ENCODE measurements at places on chromosomes 7 and 10. TPM values are rescaled to one million over a fixed set of nuclear protein-coding genes. Genes with fewer than 3 reads are reported as not detected.
A peak's percentile ranks its signal among the peaks of the same experiment; 100 is the strongest.

PKD1L1 gene
- 1.0 TPM for polyA plus RNA-seq

MKX gene
- 0.40 TPM for polyA plus RNA-seq

- peak; percentile 45 for DNase-seq
Measured at GRCh38 chr7:32569388-32570289, 74.3 kb downstream of the AVL9 start.

- peak; percentile 27 for DNase-seq
Measured at GRCh38 chr7:2271273-2272026, 29.4 kb downstream of the NUDT1 start.

DNA sequence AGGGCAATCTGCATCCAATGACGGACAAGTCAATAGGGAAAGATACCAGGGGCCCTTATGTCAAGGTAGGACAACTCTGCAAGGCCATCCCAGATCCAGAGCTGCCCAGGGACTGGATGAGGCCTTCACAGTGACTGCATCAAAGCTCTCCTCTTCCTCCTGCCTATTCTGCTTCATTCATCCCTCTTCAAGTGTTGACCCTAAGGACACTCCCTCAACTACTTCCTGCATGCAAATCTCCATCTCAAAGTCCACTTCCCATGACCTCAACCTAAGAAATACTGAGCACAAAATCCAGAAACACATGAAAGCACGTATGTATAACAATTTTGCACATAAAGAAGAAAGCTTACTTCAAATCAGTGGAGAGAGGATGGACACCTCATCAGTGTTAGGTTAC is 182.3 kb downstream of the AVL9 start:
- DNase-seq, result peak; percentile 18

DNA sequence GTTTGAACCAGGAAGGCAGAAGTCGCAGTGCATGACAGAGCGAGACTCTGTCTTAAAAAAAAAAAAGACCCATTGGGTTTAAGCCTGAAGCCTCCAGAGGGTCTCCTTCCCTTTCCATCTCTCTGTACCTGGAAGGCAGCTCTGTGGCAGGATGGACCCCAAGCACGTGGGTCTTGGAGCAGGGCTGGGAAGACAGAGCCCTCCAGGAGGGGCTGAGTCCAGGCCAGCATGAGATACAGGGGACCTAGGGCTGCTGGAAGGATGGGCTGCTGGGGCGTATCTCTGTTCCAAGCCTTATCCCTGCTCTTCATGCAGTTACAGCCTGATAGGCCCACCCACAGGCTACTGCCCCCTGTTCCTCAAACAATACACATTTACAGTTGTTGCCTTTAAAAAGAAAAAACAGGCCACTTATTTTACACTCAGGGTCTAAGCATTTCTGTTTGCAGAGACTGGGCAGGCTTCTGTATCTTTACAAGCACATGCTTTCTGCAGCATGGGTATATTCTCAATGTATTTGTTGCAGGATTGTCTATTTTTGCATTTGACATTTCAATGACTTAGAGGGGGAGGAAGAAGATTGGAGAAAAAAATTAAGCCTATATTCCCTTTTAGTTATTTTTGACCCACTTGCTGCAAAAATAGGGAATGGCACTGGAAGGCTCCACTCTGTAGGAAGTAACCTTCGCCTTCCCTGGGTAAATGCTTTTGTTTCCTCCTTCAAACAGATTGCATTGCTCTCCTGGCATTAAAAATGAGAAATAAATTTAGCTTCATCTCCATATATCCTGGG is 60.1 kb downstream of the FAM171A1 start:
- no peak for DNase-seq

TRIM73 gene
- polyA plus RNA-seq, result 4.8 TPM

DNA sequence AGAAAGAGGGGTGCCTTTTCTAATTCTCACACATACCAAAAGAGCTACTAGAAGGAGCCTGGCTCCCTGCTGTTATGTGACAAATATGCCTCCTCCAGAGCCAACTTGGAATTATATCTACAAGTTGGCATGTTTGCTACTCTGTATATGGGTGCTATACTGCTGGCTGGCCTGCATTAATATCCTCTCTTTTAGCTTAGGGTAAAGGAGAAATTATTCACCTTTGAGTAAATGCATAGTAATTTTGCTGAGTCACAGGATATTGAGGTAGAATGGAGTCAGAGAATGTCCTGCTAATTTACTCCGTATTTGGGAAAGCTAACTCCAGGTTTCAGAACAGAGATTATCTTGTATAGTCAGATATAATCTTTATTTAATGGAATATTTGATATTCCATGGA is 24.2 kb upstream of the LIPN start:
- no peak for DNase-seq

DNA sequence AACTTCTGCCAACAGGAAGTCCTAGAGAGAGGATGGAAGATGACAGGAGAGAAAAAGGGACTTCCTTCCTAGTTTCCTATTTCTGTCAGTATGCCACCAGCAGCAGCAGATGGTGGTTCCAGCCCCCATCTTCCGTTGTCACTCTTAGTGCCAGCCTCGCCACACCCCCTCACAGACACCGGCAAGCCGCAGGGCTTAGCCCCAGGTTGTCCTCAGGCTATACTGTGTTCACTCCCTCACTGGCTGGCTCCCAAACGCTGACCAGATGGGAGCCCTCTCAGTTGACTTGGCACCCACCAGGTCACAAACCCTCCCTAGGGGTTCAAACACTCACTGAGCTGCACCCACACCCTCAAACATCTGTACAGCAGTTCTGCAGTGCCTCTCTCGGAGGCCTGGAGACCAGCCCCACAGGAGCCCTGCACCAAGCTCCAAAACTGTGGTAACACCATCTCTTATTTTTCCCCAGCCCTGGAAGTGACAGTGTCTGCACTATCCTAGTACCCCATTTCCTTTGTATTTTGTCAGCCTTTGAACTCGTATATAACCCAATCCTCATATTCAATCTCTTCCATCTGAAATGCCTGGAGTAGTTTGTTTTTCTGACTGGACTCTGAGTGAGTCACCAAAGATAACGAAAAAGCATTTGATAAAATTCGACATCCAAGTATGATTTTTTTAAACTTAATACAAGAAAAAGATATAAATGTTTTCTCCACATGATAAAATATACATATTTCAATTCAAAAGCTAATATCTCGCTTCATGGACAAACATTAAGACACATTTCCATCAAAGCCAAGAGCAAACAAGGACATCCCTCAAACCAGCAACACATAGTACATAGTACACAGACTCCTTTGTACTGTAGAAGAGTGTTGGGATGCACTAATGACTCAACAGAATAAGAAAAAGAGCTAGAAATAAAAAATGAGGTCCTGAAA is 34.5 kb downstream of the SMURF1 start:
- no peak for DNase-seq

GRCh38 chr7:774161-775109 is 47.4 kb upstream of the PRKAR1B start:
- no peak for DNase-seq

DNA sequence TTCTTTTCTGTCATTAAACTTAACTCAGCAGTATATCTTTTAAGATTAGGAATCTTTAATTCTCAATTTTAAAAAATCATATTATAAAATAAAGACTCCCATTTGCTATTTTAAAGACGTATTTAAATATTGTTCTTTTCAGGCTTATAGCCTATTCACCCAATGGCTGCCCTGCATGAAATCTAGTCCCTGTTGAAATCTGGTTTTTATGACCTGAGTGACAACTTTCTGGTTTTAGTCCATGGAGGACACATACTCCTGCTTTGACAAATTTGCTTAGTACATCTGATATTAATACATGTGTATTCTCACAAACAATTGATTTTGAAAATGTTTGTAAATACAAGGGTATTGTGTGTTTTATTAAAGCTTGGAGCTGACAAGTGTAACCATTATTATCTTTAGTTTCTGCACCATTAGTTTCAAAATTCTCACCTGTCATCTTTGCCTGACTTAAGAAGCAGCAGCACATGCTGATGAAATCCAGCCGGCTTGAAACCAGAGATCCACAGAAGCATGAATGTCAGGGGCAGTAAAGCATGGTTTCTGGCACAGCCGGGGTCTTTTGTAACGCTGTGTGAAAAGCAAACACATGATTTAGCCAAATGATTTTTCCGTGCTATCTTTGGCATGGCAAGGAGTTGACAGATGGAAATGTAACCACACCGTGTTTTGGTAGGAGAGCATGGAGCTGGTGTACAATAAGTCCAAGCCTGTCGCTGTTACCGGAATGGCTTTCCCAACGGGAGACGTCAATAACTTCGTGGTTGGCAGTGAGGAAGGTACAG is 262.8 kb downstream of the DYNC1I1 start:
- DNase-seq, result no peak

GNAT3 gene
- 0.57 TPM for polyA plus RNA-seq

SPRN gene
- polyA plus RNA-seq, result 4.9 TPM

- DNase-seq, result no peak
Measured at GRCh38 chr10:543131-543530, 146.3 kb downstream of the DIP2C start.

- no peak for DNase-seq
Measured at GRCh38 chr10:105149371-105149891, 508.3 kb downstream of the SORCS3 start.

C10orf67 gene
- polyA plus RNA-seq, result 0.27 TPM

DNA sequence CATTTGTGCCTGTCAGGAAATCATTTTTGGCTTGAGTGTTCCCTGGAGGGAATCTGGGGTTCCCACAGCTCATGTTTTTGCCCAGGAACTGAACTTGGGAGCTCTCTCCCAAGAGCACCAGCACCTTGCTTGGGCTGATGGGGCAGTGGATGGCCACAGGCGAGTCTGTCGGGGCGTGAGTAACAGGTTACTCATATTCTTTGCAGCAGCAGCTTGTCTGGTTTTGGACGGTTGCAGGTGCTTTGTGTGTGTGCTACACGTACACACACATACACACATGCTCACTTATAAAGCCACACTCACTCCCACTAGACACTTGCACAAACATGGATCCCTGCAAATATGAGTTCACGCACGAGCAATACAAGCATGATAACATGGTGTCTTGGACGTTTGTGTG is 2.9 kb upstream of the PALD1 start:
- no peak for DNase-seq

DNA sequence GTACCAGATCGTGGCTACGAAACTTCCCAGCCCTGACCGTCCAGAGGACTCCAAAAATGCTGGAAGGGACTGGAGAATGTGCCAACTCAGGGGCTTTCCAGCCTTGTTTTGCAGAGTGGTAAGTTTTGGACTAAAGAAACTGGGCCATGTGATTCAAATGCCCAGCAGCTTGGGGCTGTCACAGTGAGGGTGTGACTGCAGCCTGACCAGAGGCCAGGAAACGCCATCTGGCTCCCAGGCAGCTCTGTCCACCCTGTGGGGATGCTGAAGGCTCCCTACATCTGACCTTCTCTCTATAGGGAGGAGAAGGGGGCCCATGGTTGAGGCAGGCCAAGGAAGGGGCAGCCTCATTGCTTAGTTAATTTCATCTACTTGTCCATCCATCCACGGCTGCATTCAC is 61.6 kb upstream of the HMX3 start:
- DNase-seq, result no peak

GRCh38 chr7:10312942-10313341 is 660.7 kb upstream of the PHF14 start:
- no peak for DNase-seq

GRCh38 chr10:7008645-7009044 is 402.2 kb downstream of the SFMBT2 start:
- no peak for DNase-seq

- no peak for DNase-seq
Measured at GRCh38 chr7:130006771-130007170, 44.4 kb downstream of the ZC3HC1 start.

- no peak for DNase-seq
Measured at GRCh38 chr7:130822642-130823041, 88.6 kb upstream of the KLF14 start.

DNA sequence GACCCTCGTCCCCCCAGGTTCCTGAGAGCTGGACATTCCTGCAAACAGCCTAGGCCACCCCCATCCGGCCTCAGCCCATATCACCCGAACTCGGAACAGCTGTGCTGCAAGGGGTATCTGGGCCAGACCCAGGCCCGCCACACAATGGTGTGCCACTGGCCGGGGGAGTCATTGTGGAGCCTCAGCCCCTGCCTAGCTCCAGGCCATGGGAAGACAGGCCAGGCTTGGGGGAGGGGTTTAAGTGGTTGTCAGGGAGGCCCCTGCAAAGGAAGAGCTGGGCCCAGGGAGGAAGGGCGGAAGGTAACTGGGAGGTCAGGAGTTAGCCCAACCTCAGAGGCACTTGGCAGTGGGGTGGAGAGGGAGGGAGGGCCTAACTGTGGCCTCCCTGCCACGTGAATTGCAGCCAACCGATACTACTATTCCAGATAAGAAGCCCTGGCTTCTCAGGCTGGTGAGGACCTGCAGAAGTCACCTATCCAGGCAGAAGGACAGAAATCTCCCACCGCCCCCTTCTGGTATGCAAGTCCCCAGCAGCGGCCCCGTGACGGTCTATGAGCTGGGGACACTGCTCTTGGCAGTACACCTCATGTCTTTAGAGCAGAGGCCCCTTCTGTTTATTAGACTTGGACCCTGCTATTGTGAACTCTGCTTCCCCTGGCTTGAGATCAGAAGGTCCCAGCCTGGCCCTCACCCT is 26.8 kb downstream of the VSIR start:
- DNase-seq, result peak; percentile 98

- no peak for DNase-seq
Measured at GRCh38 chr7:94710256-94710655, 54.3 kb upstream of the SGCE start.

GRCh38 chr10:75660823-75661222 is 229.4 kb downstream of the LRMDA start:
- no peak for DNase-seq

SUFU gene
- polyA plus RNA-seq, result 12.9 TPM

DNA sequence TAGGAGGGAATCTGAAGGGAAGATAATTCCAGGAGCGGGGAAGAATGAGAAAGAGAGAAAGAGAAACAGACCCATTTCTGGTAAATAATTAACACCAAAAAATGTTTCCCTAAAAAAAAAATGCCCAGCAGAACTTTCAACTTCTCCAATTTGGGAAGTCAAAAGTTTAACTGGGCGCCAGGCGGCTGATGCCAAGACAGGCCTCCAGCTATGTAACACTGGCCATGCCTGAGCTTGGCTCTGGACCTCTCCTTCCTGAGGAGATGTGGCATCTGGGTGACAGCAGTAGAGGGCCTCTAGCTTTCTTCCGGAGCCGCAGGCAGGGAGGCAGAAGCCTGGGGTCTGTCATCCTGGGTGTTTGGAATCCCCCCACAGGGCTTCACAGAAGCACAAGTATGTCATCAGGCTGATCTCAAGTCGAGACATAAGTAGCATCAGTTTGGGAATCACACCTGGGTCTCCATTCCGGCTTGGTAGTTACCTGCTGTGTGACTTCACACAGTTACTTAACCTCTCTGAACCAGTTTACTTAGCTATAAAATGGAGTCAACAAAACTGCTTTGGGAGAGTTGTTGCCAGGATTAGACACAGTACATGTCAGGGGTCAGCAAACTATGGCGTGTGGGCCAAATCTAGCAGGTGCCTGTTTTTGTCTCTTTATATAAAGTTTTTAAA is 50.5 kb upstream of the TCF7L2 start:
- no peak for DNase-seq

- no peak for DNase-seq
Measured at GRCh38 chr7:27145914-27146412, 1.6 kb downstream of the HOXA6 start.

GRCh38 chr10:17026686-17027485 is 102.7 kb downstream of the CUBN start:
- no peak for DNase-seq

All from large intestine (tissue), 12 donors.